ENCODE measurements at places on chromosomes 11 and 22.

DNA sequence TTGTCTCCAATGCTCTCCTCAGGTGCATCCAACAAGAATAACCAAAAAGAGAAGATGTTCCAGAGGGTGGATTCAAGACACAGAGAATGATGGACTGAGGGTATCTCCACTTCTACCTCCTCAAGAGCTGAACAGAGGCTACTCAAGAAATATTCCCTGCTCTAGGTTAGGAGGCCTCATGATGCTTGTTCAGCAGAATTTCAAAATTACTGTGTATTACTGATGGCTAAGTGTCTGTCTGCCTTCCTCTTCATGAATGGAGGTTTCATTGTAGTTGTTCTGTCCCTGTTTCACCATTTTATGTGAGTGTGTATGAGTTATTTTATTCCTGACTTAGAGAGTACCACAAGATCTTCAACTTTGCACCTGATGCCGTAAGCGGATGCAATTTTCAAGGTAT is 76.8 kb downstream of the JRKL start:
- DNase-seq: no peak

GRCh38 chr22:24418786-24419474 is 8.5 kb upstream of the ADORA2A start:
- no peak for DNase-seq

DNA sequence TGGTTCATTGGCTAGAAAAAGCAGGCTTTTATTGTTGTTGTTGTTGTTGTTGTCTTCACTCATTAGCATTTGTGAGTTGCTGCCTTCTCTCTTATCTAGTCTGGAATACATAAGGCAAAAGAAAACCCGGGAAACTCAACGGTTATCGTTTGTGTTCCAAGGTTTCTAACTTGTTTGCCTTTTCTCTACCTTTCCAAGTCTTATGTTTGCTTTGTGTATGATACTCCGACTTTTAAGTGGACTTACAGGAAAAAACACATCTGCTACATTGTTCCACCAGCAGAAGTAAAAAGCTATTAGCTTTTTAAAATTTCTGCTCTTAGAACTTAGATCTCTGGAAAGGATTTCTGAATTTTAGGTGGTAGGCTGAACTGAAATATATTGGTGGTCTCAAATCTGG is 27.0 kb upstream of the HIKESHI start:
- no peak for DNase-seq

DNA sequence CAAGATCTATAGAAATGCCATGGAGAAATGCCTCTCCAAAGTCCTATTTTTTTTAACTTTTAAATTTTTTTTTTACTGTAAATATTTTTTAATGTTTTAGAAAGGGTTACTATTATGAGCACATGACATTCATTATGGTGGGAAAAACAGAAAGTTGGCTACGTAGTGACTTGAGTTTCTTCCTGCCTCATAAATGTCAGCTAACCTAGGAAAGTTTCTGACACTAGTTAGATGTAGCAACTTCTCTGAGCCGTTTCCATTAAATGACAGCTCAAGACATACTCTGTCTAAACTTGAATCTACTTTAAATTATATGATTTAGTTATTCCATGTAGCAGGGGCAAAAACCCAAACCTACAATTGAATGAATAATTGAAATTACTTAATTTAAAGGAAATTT is 18.4 kb upstream of the CTSC start:
- no peak for DNase-seq

- no peak for DNase-seq
Measured at GRCh38 chr11:119417726-119418540, 5.0 kb downstream of the THY1 start.

GRCh38 chr11:79512706-79513469 is 72.1 kb upstream of the TENM4 start:
- no peak for DNase-seq

GRCh38 chr22:50309601-50309991 is 2.1 kb upstream of the PLXNB2 start:
- DNase-seq: no peak

DNA sequence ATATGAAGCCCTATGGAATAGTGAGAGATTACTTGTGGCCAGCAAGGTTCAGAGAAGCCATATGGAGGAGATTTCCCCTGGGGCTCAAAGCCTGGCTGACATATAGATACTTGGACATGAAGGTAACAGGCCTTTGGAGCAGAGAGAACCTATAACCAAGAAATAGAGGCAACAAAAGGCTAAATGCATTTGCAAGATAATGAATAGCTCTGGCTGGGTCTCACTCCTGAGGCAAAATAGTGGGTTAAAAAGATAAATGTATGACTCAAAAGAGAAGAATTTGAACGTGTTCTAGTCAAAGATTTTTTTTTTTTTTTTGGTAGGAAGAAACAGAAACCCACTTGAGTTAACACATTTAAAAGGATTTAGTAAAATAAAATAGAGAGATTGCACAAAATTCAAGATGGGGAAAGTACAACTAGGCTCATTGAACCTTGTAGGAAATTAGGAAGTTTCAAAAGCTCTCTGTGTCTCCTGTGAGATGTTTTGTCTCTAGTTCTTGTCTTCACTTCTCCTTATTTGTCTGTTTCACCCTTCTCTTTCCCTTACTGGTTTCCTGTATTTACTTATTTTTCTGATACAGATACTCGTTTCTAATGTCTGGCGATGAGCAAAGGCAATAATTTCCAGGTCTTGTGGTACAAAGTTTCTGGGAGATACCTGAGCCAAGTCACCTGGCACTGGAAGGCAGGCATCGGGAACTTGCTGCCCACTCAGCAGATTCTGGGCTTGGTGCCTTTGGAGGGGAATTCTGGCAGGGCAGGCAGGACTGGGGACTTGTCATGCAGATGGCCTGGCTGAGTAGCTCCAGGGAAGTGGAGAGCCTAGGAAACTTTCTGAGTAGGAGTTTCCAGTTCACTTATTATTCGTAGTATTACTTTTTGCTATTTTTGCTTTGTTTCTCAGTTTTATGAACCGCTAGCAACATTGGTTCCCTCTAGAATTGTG is 49.2 kb upstream of the SESN3 start:
- DNase-seq: no peak

DNA sequence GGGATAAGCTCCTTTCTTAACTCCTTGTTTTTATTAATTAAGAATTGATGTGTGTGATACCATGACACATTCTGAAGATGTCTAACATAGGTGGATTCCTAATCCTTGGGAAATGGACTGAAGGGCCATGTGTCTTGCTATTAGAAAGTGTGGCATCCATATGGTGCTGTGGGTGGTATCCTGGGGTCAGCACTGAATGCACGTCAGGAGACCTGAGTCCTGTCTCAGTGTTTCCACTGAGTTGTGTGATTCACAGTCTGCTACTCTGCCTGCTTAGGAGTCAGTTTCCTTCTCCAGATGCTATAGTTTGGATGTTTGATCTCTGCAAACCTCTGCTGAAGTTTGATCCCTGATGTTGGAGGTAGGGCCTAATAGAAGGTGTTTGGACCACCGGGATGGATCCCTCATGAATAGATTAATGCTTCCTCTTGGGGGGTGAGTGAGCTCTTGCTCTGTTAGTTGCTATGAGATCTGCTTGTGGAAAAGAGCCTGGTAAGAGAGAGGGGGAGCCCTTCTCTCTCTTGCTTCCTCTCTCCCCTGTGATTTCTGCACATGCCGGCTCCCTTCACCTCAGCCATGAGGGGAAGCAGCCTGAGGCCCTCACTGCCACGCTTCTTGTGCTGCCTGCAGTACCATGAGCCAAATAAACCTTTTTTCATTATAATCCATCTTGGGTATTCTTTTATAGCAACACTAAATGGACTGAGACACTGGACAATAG is 666.5 kb downstream of the NTM start:
- no peak for DNase-seq

DNA sequence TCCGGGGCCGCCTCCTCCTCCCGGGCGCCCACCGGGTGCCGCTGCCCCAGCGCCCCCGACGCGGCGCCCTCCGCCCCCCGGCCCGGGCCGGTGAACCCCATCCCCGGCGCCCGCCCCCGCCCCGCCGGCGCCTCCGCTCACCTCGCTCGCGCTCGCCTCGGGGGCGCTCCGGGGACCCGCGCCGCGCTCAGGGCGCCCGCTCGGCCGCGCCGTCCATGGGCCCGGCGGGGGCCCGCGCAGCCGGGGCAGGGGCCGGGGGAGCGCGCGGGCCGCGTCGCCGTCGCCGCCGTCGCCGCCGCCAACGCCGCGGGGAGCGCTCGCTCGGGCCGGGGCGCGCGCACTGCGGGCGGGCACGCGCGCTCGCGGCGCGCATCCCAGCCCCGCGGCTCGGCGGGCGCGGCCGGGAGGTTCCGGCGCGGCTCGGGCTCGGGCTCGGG is 293 bp downstream of the DUSP8 start:
- no peak for DNase-seq

- DNase-seq: no peak
Measured at GRCh38 chr11:100640071-100640470, 47.0 kb upstream of the ARHGAP42 start.

GRCh38 chr11:36427079-36427478 is 83.0 kb downstream of the TRAF6 start:
- no peak for DNase-seq

DNA sequence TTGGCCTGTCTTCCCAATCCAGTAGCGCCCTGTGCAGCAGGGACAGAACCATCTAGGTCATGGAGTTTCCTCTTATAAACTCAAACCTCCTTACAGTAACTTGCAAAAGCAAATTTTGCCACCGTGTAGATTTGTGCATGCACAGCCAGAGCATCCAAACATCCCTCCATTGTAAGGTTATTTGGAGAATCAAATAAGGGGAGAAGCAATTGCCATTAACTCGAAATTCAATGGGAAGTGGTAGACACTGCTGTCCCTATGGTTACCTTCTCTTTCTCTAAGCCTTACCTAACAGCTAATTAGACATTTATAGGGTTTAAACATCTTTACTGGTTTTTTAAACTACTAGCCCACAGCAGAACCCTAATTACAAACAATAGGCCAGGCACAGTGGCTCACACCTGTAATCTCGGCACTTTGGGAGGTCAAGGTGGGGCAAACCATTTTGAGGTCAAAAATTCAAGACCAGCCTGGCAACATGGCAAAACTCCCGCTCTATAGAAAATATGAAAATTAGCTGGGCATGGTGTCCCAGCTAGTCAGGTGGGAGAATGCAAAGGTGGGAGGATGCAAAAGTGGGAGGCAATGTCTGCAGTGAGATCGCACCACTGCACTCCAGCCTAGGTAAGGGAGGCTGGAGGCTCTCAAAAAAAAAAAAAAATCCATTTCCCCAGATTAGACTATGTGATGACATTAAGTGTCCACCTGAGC is 6.6 kb downstream of the HSPA8 start:
- no peak for DNase-seq

DNA sequence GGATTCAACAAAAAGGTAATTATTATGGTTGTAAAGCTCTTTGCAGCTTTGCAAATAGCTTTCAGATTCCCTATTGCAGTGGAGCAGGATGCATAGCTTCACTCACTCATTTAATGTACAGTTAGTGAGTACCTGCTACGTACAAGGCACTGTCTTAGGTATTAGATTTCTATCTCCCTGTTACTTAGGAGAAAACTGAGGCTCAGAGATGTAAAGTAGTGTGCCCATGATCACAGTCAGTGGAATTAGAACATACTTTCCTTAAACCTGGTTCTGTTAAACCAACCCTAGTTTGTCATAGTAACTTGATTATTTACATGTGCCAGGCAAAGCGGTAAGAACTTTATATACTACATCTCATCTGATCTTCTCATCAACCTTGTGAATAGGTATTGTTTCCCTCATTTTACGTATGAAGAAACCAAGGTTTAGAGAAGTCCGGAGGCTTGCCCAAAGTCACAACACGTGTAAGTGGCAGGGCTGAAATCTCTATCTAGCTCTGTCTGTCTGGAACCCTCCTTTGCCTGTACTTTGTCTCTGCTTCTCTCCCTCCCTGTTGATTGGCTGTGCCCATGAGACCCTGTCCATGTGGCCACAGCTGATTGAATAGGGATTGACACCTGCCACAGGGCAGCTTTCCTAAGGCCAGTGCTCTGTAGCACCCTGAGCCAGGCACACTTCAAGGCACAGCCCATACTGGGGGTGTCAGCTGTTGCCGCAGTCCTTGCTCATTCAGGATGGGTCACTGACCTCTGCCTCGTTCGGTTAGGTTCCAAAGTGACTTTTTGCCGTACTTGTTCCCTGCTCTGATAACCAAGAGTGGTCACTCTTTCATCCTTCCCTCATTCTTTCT is 63.8 kb upstream of the PRSS23 start:
- DNase-seq: no peak

GRCh38 chr11:120102864-120103122 is 35.1 kb downstream of the TRIM29 start:
- no peak for DNase-seq

DNA sequence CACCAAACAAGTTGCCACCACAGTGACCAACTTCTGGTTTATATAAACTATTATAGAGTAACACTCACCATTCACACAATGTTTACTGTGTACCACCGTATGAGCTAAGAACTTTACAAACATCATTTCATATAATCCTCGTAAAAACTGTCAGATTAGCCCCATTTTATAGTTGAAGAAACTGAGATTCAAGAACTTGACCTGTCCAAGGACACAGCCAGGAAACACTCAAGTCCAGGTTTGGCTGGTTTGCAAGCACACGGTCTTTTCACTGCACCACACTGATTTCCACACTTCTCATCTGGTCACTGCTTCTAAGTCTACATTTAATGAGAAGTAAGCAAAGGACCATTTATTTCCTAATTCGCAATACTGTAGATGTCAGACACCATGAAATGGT is 3.7 kb downstream of the MORC2 start:
- no peak for DNase-seq

GRCh38 chr22:50622723-50623327 is 5.1 kb downstream of the ARSA start:
- no peak for DNase-seq

DNA sequence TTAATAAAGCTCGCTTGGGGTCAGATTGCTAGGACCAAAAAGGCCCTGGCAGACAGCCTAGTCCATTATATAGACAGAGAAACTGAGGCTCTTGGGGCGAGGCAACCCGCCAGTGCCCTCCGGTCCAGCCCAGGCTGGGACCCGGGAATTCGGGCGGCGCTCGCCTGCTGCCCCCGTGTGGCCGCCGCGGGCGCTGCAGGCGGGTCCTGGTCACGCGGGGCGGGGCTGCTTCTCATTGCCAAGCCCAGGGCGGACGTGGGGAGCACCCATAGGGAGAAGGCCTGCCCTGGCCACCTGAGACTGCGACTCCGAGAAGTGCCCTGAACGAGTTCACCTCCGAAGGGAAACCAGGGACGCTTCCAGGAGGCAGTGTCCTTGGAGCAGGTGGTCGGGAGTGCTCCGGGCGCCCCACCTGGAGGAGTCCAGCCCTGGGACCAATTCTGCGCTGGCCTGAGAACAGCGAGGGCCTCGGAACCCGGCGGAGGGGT is 36.0 kb upstream of the CSNK1E start:
- DNase-seq: no peak

- no peak for DNase-seq
Measured at GRCh38 chr11:102347462-102348370, 702 bp downstream of the BIRC2 start.

- DNase-seq: no peak
Measured at GRCh38 chr11:131246156-131246555, 124.3 kb upstream of the NTM start.

DNA sequence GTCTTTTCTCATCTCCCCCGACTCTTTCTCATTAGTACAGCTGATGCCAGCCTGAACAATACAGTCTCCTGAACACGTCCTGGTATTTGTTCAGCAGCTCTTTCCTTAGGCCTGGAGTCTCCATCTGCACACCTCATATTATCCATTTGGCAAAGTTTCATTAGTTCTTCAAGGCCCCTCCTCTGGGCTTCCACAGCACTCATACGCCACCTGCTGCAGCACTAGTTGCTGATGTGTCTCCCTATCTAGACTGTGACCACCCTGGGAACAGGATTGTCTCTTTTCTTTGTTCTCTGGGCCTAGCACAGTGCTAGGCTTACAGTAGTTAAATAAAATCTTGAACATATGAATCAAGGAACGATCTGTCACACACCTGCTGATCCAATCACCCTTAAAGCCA is 17.2 kb downstream of the DCHS1 start:
- no peak for DNase-seq

- no peak for DNase-seq
Measured at GRCh38 chr11:118996926-118997626, 862 bp upstream of the CENATAC start.

Data from esophagus squamous epithelium (tissue), 5 donors.